ENCODE measurements at places on chromosomes 16 and 17.

DNA sequence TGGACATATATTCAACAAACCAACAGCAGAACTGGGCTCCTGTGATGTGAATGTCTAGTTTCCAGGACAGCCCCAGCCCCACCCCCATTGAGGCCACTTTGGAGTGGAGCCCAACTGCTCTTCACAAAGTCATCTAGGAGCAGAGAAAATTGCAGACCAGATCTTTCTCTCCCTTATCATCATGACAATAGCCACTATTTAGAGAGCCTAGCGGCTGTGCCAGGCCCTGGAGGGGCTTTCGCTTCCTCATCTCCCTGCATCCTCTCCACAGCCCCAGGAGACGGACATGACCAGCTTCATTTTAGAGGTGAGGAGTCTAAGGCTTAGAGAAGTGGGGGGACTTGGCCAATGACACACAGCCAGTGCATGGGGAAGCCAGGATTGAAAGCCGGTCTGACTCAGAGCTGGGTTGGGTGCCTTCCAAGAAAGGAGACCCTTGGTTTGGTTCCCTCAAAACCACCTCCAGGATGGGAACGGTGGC lies 1.4 kb downstream of the PRSS8 start:
- no peak for DNase-seq

GRCh38 chr16:51049276-51049675 lies 101.8 kb downstream of the SALL1 start:
- DNase-seq: no peak

DNA sequence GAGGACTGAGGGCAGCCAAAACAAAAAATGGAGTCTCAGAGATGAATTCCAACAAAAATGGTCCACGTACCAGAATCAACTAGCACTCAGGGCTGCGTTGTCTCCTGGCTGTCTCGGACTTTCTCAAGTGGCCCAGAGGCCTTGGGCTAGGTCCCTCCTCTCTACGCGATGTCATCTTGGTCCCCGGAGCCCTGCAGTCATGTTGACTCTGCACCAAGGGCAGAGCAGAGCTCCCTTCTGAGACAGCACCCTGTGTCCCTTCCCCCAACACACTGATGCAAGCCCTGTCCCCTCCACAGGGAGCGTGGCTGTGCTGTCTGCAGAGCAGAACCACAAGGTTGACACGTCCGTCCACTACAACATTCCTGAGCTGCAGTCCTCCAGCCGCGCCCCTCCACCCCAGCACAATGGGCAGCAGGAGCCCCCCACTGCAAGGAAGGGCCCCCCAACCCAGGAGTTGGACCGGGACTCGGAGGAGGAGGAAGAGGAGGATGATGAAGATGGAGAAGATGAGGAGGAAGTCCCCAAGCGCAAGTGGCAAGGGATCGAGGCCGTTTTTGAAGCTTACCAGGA lies 20.8 kb downstream of the GINS2 start:
- DNase-seq: no peak

DNA sequence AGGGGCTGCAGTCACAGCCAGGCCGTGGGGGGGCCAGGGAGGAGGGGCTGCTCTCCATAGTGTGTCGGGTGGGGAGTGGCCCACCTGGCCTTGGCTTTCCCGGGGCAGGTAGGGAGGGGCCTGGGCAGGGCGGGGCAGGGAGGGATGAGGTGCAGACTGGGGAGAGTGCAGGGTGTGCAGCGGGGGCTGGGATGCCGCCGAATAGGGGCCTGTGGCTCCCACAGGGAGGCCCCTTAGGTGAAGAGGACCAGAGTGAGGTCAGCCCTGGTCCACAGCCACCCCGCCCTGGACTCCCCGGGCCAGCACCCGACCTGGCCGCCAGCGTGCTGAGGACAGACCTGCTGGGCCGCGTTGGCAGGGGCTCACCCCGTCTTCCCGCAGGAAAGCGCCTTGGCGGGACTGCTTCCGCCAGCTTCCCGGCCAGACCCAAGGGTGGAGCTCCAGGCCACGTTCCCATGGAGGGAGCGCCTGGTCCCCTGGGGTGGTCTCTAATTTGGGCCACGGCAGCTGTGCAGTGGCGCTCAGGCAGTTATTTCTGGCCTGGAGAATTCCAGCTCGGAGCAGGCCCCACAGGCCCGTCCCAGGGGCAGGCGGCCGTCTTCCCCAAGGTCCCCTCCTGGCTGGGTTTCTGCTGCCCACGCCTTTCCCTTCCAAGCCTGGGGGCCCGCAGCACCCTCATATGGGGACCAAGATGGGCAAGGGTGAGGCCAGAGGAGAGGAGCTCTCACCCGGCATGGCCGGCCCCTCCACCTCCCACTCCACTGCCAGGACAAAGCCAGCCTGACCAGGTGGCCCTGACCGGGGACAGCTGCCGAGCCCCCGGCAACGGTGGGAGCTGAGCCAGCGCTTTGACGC lies 27.9 kb downstream of the CACNA1H start:
- no peak for DNase-seq

GRCh38 chr17:71633391-71633849 lies 487.4 kb upstream of the SOX9 start:
- DNase-seq: peak; percentile 98

GRCh38 chr17:10224582-10225195 lies 26.3 kb upstream of the GAS7 start:
- peak; percentile 21 for DNase-seq

DNA sequence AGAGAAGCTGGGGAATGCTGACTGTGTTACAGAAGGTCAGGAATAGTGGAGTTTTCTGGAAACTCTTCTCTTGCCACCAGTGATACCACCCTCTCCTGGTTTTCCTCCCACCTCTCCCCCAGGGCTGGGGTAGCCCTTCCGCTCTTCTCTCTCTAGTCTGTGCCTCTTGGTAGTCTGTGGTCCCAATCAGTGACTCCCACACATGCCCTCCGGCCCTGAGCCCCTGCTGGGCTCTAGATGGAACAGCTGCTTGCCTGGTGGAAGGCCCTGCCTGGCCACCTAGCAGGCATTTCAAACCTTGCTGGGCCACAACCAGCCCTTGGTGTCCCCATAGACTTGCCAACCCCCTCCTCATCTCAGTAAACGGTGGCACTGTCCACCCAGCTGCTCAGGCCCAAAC lies 15.2 kb upstream of the MTSS2 start:
- DNase-seq: no peak

- no peak for DNase-seq
Observed at GRCh38 chr17:79213305-79213704, 138.7 kb downstream of the ENGASE start.

DNA sequence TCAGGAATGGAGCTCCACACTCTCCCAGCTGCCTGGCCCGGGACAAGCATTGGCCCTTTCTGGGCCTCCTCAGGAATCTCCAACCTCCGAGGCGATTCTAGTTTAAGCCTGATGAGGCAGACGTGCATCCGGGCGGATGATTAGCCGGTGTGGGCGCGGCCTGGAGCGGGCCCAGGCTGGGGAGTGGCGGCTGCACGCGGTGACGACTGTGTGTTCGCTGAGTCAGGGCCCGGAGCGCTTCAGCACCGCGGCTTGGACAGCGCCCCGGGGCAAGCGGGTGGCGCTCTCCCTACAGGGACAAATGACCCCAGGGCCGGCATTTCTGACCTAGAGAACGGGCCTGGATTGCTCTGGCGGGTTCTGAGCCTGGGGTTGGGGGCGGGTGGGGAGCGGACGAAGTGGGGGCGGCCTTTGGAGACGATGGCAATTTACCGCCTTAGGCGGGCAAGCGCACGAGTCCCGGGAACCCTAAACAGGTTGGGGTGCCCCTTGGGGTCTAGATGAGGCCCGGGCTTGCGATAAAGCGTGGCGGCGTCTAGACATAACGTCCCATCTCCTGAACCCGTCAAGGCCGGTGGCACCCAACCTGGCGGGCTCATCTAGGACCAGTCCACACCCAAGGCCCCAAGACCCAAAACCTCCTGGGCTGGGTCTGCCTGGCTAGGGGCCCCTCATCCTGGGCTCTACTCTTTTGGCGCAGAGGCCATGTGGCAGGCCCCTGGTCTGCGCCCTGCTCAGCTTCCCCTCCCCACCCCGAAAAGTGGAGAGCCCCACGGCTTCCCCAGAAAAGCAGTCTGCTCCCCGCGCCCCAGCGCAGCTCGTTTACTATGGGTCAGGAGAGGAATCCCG lies 22.3 kb upstream of the ZNHIT3 start:
- DNase-seq: peak; percentile 72

GRCh38 chr16:56413381-56413780 lies 12.0 kb downstream of the AMFR start:
- no peak for DNase-seq

DNA sequence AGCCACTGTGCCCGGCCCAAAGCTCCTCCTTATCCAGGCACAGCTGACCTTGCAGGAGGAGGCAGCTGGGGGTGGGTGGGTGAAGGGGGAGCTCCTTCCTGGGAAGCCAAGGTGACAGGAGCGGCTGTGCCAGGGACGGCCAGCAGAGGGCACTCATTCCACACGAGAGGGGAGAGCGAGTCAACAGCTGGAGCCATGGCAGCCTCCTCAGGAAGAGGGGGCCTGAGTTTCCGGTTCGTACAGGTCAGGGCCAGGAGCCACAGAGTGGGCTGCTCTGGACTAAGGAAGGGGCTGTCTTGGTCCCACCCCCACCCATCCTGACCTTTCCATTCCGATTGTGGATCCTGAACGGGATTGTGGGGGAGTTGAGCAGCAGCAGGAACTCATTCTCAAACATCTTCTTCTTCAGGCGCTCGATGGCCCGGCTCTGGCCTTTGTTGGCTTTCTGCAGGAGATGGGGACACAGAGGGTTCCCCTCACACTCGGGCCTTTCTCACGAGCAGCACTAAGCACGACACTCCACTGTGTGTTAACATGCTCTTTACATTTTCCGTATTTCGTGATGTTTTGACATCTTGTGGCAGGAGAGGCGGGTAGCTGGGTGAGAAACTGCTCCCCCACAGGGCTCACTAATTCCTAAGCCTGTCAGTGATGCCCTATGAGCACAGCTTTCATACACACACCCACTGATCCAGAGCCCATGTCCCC lies 61.6 kb downstream of the TIMM22 start:
- peak; percentile 24 for DNase-seq

DNA sequence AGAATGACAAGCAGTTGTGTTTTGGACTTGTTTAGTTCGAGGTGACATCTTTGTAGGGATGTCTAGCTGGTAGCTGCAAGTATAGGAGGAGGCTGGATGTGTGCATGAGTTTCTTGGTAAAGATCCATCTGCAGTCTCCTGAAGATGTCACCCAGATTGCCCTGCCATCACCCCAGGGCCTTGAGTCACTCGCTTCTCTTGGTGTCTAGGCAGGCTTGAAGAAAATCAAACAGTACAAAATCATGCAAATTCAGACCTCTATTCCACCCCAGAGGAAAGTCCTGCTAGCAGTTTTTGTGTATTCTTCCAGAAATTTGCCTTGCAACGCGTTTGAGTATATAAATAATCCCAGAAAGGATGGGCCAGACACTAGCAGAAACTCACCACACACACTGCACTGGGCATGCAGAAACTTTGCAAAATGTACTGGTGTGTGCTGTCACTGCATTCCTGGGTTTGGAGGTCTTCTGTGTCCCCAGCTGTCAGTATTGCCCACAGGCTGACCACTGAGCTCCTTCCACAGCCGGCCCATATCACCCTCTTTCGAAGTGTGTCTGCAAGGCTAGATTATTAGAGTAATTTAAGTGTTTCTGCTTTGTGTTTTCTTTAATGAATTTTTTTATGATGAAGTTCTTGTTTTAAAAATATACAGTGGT lies 51.5 kb downstream of the TENT4B start:
- DNase-seq: peak; percentile 50

GRCh38 chr16:49600536-49600935 lies 226.9 kb downstream of the C16orf78 start:
- DNase-seq: no peak

DNA sequence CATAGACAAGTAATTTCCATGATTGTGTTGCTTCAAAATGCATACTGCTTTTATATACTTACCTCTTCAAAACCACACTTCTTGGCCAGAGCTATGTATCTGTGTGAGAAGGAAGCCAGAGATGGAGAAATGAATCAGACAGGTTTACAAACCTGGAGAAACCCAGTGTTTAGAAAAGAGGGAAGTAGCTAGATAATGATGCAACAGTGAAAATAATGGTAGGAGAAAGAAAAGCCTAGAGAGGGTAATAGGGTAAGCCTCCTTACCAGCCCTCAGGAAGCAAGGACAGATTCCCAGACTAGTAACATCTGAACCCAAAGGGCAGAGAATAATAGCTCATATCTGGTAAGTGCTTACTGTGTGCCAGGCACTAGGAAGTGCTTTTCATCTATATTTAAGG lies 250.3 kb upstream of the CDH11 start:
- DNase-seq: no peak

DNA sequence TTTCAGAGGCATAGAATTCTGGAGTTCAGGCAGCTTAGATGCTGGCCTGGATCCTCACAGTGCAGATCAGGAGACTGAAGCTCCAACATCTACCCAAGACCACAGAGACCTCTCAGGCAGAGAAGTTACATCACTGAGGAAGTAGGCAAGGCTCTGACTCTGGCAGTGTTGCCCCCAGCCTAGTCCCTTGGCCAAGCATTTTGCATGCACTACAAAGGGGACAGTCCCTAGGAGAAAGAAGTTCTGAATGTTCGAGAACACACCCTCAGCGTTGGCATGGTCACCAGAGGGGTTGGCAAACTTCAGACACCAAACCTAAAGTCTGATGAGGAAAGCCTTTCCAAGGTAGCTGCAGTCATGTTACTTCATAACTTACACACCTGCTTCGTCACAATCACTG lies 2.5 kb downstream of the RANBP10 start:
- no peak for DNase-seq

DNA sequence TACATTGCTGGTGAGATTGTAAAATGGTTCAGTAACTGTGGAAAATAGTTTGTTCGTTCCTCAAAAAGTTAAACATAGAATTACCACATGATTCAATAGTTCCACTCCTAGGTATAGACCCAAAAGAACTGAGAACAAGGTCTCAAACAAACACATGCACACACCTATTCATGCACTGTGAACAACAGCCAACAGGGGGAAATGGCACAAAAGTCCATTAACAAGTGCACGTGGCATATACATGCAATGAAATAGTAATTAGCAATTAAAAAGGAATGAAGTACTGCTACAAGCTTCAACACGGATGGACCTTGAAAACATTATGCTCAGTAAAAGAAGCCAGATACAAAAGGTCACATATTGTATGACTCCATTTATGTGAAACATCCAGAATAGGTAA lies 23.8 kb downstream of the SDK2 start:
- DNase-seq: no peak

DNA sequence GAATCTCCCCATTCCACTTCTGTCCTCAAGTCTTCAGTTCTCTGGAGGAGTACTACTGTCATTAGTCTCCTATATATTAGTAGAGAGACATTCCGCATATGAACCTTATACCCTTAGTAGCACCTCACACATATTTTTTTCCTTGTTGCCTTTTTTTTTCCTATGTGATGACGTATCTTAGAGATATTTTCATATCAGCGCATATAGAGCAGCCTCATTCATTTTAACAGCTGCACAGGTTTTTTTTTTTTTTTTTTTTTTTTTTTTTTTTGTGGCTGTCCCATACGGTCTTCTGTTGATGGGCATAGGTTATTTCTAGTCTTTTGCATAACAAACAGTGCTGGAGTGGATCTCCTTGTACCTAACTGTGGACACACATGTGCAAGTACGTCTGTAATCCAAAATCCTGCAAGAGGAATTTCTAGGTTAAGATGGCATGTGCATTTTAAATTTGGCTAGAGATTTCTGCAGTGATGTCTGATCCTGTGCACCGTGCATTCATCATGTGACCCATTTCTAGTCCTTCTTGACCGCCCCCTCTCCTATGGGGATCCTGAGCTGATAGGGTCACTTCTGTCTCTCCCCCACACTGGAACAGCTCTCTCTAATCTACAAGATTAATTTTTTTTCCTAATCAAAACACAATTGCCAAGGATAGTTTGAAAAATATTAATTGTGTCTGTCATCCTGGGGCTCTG lies 64.8 kb downstream of the PRKCB start:
- DNase-seq: no peak

All from AG10803 (cell line).